ENCODE measurements at places on chromosomes 1 and 21. TPM values are rescaled to one million over a fixed set of nuclear protein-coding genes. Genes with fewer than 3 reads are reported as not detected.

DNA sequence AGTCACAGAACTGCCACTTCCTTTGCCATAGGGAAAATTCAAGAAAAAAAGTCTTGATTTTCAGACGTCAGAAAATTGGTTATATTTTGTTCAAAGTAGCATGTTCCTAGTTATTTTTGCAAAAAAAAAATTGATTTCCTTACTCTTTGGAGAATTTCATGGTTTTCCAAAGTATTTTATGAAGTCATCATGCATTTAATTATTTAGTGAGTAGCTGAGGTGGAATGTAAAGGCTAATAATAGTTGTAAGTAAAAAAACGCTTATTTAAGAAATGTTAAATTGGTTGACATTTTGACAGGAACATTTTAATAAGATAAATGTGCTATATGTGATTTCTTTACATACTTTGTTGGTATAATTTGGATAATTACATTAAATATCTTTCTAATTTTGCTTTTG, 20.8 kb downstream of the TSEN15 start:
- no peak for DNase-seq

DNA sequence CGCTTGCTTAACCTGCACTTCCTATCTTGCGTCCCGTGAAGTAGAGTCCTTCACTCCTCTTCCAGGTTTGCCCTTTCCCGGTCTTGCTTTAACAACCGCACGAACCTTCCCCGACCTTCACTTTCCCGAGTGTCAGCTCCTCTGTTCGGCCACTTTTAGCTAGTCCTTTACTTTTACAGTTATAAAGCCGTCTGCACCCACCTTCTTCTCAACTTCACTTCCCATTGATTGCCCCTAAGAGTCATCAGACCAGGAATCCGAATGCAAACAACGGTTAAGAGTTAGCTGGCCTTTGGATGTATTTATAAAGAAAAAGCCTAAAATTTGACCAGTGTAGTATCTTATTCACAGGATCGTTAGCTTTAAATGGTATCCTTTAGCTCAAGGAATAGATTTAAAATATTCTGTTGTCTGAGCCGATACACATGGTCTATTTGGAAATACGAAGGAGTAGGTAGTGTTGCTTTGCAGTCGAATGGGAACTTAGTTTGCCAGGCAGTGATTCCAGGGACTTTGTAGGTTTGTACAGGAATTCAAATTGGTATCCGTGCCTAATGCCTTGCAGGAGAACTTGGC, 1.4 kb downstream of the PPP2R5A start:
- DNase-seq = no peak

The IRF6 gene
- 0.34 TPM for polyA plus RNA-seq

GRCh38 chr1:17425806-17426600, 13.5 kb downstream of the RCC2 start:
- no peak for DNase-seq

The COL9A2 gene
- 1.6 TPM for polyA plus RNA-seq

DNA sequence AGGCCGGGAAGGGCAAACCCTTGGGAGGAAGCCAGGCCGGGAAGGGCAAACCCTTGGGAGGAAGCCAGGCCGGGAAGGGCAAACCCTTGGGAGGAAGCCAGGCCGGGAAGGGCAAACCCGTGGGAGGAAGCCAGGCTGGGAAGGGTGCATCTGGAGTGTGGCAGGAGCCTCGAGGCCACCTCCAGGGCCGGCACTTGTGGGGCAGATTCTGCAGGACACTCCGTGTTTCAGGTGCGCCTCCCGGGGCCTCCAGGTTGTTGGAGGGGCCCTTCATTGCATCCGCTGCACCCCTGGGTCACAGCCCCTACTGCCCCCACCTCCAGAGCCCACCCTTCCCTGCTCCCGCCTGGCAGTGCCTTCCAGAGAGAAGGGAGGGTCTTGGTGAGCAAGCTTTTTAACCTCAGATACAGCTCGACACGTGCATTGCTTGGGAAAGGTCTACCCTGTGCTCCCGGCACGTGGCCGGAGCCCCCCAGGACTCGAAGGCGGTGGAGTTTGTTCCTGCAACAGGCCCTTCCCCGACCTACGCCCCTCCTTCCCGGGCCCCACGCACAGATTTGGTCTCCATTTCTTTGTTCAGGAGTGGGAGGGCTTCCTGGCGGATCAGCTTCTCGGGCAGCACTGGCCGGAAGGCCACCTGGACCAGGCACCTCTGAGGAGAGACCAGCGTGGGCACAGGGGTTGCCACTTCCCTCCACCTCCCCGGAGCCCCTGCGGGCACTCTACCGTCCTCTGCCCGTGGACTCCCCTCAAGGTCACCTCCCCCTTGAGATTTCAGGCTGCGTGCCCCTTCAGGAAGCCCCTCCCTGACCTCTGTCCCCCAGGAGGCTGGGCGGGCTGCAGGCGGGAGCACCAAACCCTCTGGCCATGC, 9.4 kb upstream of the TMEM52 start:
- DNase-seq = no peak

DNA sequence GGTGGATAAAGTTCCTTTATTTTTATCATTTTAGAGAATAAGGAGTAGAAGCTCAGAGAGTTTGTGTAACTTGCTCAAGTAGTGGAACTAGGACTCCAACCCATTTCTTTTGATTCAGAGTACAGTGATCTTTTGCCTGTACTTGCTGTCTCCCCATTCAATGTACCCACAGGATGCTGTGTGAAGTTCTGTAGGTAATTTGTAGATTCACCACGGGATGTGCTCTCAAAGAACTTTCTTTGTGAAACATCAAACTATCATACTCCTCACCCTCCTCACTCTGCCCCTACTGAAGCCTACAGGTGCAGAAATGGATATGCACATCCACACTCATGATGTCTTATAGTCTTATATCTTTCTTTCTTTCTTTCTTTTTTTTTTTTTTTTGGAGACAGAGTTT, 65.8 kb upstream of the HSPA13 start:
- no peak for DNase-seq
